ENCODE measurements at places on chromosomes 5 and 9. TPM values are rescaled to one million over a fixed set of nuclear protein-coding genes. Genes with fewer than 3 reads are reported as not detected.
A peak's percentile ranks its signal among the peaks of the same experiment; 100 is the strongest.

TMEM252 gene
- total RNA-seq: not detected

- H3K4me3 ChIP-seq: peak within 1 kb of the TSS; percentile 82
- H3K27ac ChIP-seq: peak within 1 kb of the TSS; percentile 96
- H3K4me1 ChIP-seq: peaks cover 26% of the 10 kb centered on the region
- peaks cover 5% of the 10 kb centered on the region for H3K27me3 ChIP-seq
- H3K36me3 ChIP-seq: peaks cover 6% of the 10 kb centered on the region
Measured at GRCh38 chr5:177473443-177474001, at the start of gene DBN1. Gene DBN1 (minus strand): TSS chr5:177473634. CDS start chr5:177473521, 113 bp downstream.

DNA sequence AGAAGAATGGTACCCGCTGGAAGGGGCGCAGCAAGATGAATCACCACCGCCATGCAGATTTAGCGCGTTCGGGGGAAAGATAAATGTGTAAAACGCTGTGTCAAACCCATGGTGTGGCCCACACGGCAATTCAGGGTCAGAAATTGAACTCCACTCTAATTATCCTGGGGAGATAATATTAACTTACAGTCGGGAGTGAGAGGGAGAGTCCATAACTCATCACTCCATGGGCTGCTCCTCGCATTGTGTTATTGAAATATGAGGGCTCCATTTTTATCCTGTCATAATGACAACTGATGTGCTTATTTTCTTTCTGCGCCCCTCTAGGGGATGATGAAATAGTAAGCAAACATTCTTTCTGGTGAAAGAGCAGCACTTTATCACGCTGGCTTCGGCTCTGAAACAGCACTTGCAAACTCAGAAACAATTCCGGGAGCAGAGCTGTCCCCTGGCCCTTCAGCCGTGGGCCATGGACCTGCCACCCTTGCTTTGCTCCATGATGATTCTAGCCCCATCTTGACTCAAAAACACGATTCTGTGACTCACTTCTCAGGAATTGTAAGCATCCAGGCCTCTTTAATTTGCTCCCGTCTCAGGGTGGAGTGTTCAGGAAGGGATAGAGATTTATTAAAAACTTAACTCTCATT lies 431.6 kb downstream of the IRX1 start:
- no peak overlapping the region for H3K4me3 ChIP-seq
- no peak overlapping the region for H3K27ac ChIP-seq
- peaks cover 7% of the 10 kb centered on the region for H3K4me1 ChIP-seq
- H3K36me3 ChIP-seq: no peaks in the 10 kb centered on the region
- DNase-seq: no peak

DNA sequence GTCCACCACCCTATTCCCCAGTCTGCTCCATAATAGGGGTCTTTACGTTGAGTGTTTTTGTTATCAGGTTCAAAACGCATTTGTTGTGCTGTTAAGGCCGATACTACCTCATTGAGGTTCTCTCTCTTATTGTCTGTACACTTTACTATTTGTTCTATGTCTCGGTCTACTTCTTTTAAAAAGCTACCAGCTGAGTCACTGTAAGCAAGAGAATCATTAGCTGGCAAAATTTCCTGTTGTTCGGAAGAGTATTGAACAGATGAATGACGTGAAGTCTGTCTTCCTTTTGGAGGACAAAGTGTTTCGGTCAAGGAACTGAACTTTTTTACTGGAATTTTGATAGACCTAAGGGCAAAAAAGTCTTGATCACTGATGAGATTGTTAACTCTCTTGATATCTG lies 10.3 kb downstream of the LYSMD3 start:
- DNase-seq: no peak
- H3K4me1 ChIP-seq: peaks cover 2% of the 10 kb centered on the region
- no peak overlapping the region for H3K27ac ChIP-seq
- H3K4me3 ChIP-seq: no peak overlapping the region
- no peaks in the 10 kb centered on the region for H3K27me3 ChIP-seq

DNA sequence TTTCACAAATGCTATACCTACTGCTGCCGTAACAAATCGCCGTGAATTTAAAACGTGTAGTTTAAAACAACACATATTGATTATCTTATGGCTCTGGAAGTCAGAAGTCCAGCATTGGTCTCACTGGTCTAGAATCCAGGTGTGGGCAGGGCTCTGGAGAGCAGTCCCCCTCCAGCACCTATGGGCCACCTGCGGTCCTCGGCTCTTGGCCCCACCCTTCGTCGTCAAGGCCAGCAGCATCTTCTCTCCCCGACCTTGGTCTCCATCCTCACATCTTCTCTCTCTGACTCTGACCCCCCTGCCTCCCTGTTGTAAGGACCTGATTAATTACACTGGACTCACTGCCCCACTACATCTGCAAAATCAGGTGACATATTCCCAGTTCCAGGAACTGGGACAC lies 106.4 kb upstream of the COL5A1 start:
- peaks cover 17% of the 10 kb centered on the region for H3K27me3 ChIP-seq
- no peak overlapping the region for H3K4me3 ChIP-seq
- no peak overlapping the region for H3K27ac ChIP-seq

FGF10 gene
- total RNA-seq: 2.7 TPM

LHX3 gene
- not detected for total RNA-seq

GRCh38 chr9:127053057-127053821 lies 69.2 kb downstream of the ANGPTL2 start:
- H3K27ac ChIP-seq: no peak overlapping the region
- no peaks in the 10 kb centered on the region for H3K27me3 ChIP-seq
- H3K4me3 ChIP-seq: no peak overlapping the region
- no peaks in the 10 kb centered on the region for H3K4me1 ChIP-seq

- H3K4me3 ChIP-seq: no peak overlapping the region
- H3K36me3 ChIP-seq: no peaks in the 10 kb centered on the region
- H3K27ac ChIP-seq: no peak overlapping the region
- peaks cover 3% of the 10 kb centered on the region for H3K27me3 ChIP-seq
- peaks cover 3% of the 10 kb centered on the region for H3K4me1 ChIP-seq
Measured at GRCh38 chr5:178836628-178837027, 23.1 kb upstream of the ZNF354B start.

NUTM2F gene
- not detected for total RNA-seq

CYFIP2 gene
- total RNA-seq: 88.5 TPM

DNA sequence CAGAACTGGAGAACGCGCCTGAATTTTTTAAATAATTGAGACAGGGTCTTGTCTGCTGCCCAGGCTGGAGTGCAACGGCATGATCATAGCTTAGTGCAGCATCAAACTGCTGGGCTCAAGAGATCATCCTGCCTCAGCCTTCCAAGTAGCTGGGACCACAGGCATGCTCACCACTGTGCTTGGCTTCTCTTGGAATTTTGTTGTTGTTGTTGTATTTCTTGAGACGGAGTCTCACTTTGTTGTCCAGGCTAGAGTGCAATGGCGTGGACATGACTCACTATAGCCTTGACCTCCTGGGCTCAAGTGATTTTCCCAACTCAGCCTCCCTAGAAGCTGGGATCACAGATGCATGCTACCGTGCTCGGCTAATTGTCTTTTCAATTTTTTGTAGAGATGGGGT lies 58.4 kb upstream of the DAB2IP start:
- DNase-seq: no peak
- H3K36me3 ChIP-seq: peaks cover 1% of the 10 kb centered on the region
- no peak overlapping the region for H3K27ac ChIP-seq
- H3K27me3 ChIP-seq: peaks cover 35% of the 10 kb centered on the region
- H3K4me1 ChIP-seq: peaks cover 9% of the 10 kb centered on the region
- no peak overlapping the region for H3K4me3 ChIP-seq

GRCh38 chr9:78932849-78933627 lies 636.1 kb downstream of the PSAT1 start:
- H3K27ac ChIP-seq: no peak overlapping the region
- no peaks in the 10 kb centered on the region for H3K4me1 ChIP-seq
- H3K27me3 ChIP-seq: no peaks in the 10 kb centered on the region
- no peak for DNase-seq
- H3K4me3 ChIP-seq: no peak overlapping the region

DNA sequence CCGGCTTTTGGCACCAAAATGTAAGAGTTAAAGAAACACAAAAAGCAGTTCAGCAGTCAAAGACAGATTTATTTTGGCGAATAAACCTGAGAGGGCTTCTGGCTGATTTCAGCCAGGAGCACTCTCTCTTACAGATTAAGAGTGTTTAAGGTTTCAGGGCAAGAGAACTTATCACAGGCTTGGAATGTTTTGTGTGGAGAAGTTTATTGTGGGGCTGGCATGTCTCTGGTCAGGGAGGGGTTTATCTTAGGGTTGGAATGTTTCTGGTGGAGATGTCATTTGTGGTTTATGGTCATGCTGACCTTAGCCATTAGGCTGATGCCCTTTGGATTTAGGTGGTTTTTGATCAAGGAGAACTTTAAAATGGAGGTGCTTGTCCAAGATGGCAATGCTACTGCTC lies 622.3 kb upstream of the PTPRD start:
- no peaks in the 10 kb centered on the region for H3K36me3 ChIP-seq
- H3K4me3 ChIP-seq: no peak overlapping the region
- no peaks in the 10 kb centered on the region for H3K27me3 ChIP-seq
- DNase-seq: no peak
- H3K27ac ChIP-seq: peak overlapping the region; percentile 8

DNA sequence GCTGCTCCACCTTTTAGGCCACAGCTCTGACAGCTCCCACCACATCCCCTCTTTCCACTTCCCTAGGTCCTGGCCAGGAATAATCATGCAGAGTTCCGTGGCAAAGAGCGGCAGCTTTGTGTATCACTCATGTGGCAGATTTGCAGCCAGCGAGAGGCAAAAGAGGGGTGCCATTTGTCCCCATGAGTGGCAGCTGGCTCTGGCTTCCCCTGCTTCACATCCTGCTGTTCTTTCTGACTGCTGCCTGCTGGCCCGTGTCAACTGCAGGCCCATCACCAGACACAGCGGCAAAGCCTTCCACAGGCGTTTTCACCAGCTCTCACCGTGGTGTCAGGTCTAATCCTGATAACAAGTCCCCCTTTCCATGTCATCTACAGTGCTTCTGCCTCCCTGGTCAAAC lies 430.6 kb upstream of the DAP start:
- peak overlapping the region; percentile 27 for H3K27ac ChIP-seq
- no peak overlapping the region for H3K4me3 ChIP-seq
- H3K27me3 ChIP-seq: no peaks in the 10 kb centered on the region
- no peak for DNase-seq

- H3K27ac ChIP-seq: no peak overlapping the region
- no peak for DNase-seq
- no peaks in the 10 kb centered on the region for H3K27me3 ChIP-seq
- H3K36me3 ChIP-seq: no peaks in the 10 kb centered on the region
Measured at GRCh38 chr9:118362123-118362522, 657.9 kb downstream of the TLR4 start.

- no peak for DNase-seq
- no peak overlapping the region for H3K4me3 ChIP-seq
- no peaks in the 10 kb centered on the region for H3K4me1 ChIP-seq
- H3K27ac ChIP-seq: no peak overlapping the region
Measured at GRCh38 chr9:85639675-85640186, 102.0 kb downstream of the AGTPBP1 start.

ZFP2 gene
- 4.9 TPM for total RNA-seq

ITK gene
- total RNA-seq: not detected

DNA sequence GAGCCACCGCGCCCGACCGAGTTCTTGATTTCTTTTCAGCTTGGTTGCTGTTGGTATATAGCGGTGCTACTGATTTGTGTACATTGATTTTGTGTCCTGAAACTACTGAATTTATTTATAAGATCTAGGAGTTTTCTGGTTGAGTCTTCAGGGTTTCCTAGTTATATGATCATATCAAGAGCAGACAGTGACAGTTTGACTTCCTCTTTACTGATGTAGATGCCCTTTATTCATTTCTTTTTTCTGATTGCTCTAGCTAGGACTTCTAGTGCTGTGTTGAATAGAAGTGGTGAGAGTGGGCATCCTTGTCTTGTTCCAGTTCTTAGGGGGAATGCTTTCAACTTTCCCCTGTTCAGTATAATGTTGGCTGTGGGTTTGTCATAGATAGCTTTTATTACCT lies 17.4 kb upstream of the LRRC19 start:
- DNase-seq: no peak
- H3K27ac ChIP-seq: no peak overlapping the region
- peaks cover 42% of the 10 kb centered on the region for H3K36me3 ChIP-seq

- no peaks in the 10 kb centered on the region for H3K27me3 ChIP-seq
- H3K36me3 ChIP-seq: no peaks in the 10 kb centered on the region
- no peak for DNase-seq
- peaks cover 2% of the 10 kb centered on the region for H3K4me1 ChIP-seq
- H3K27ac ChIP-seq: no peak overlapping the region
Measured at GRCh38 chr9:21060919-21061561, 16.7 kb downstream of the IFNB1 start.

GRCh38 chr9:6268826-6269397 lies 53.3 kb downstream of the IL33 start:
- no peaks in the 10 kb centered on the region for H3K27me3 ChIP-seq
- no peaks in the 10 kb centered on the region for H3K36me3 ChIP-seq
- no peak overlapping the region for H3K27ac ChIP-seq
- H3K4me1 ChIP-seq: peaks cover 12% of the 10 kb centered on the region
- DNase-seq: no peak

- H3K4me1 ChIP-seq: peaks cover 18% of the 10 kb centered on the region
- peaks cover 2% of the 10 kb centered on the region for H3K36me3 ChIP-seq
- DNase-seq: no peak
- H3K27ac ChIP-seq: no peak overlapping the region
- H3K4me3 ChIP-seq: no peak overlapping the region
- peaks cover 2% of the 10 kb centered on the region for H3K27me3 ChIP-seq
Measured at GRCh38 chr5:72246954-72247442, 73.0 kb downstream of the MRPS27 start.

DNA sequence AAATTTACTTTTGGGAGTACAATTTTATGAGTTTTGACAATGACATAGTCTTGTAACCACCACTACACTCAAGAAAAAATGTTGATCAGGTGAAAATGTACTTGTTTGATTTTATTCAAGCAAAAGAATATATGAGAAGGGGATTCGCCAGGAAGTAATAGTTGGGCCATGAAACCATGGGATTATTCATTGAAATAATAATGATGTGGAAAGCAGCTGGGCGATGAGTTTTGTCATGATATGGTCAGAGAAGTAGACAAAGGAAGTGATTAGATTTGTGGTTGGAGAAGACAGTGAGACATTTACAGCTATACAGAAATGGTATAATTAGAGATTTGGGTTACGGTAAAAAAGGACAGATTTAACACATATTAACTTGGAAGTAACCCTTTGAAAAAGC lies 11.2 kb downstream of the HMGCR start:
- no peak overlapping the region for H3K27ac ChIP-seq
- DNase-seq: no peak
- H3K36me3 ChIP-seq: peaks cover 39% of the 10 kb centered on the region
- no peaks in the 10 kb centered on the region for H3K4me1 ChIP-seq
- no peaks in the 10 kb centered on the region for H3K27me3 ChIP-seq

- no peaks in the 10 kb centered on the region for H3K4me1 ChIP-seq
- H3K4me3 ChIP-seq: no peak overlapping the region
- no peak overlapping the region for H3K27ac ChIP-seq
- no peaks in the 10 kb centered on the region for H3K36me3 ChIP-seq
- peaks cover 68% of the 10 kb centered on the region for H3K27me3 ChIP-seq
Measured at GRCh38 chr9:135711391-135711790, 9.4 kb downstream of the KCNT1 start.

GRCh38 chr5:179472174-179472573 lies 78.2 kb upstream of the RUFY1 start:
- H3K36me3 ChIP-seq: no peaks in the 10 kb centered on the region
- no peak for DNase-seq
- no peak overlapping the region for H3K4me3 ChIP-seq

GRCh38 chr5:37786862-37787519 lies 52.9 kb downstream of the GDNF start:
- H3K4me1 ChIP-seq: no peaks in the 10 kb centered on the region
- no peaks in the 10 kb centered on the region for H3K27me3 ChIP-seq
- no peak for DNase-seq
- H3K4me3 ChIP-seq: no peak overlapping the region
- peak overlapping the region; percentile 11 for H3K27ac ChIP-seq
- H3K36me3 ChIP-seq: no peaks in the 10 kb centered on the region

MELK gene
- total RNA-seq: 24.0 TPM

PHF24 gene
- total RNA-seq: 0.29 TPM

HTR4 gene
- not detected for total RNA-seq
